Osteoblast (primary cell): ENCODE measurements at places on chromosomes 16 and 17. TPM values are rescaled to one million over a fixed set of nuclear protein-coding genes. Genes with fewer than 3 reads are reported as not detected.

PABPN1L gene
- total RNA-seq: not detected in 2 replicates

HBA2 gene
- not detected in 2 replicates for total RNA-seq

BMERB1 gene
- 57.2 and 77.2 TPM in 2 replicates for total RNA-seq

CD300LB gene
- not detected in 2 replicates for total RNA-seq

CACNA1G gene
- under 0.01 TPM in 2 replicates for total RNA-seq

ITGAX gene
- under 0.01 and 0.36 TPM in 2 replicates for total RNA-seq

ACAP1 gene
- 0.59 TPM in 1 of 2 replicates, not detected in the other for total RNA-seq

SCIMP gene
- total RNA-seq: not detected in 2 replicates

SOX9 gene
- 6.5 and 8.3 TPM in 2 replicates for total RNA-seq

KRTAP3-1 gene
- total RNA-seq: not detected in 2 replicates

SPNS3 gene
- total RNA-seq: not detected in 2 replicates

CHST4 gene
- total RNA-seq: not detected in 2 replicates

TMEM98 gene
- total RNA-seq: 103 and 121 TPM in 2 replicates

MYO19 gene
- total RNA-seq: 47.7 and 51.4 TPM in 2 replicates

WNT9B gene
- 0.36 TPM in 1 of 2 replicates, not detected in the other for total RNA-seq

FOXN1 gene
- total RNA-seq: not detected in 2 replicates

DNA sequence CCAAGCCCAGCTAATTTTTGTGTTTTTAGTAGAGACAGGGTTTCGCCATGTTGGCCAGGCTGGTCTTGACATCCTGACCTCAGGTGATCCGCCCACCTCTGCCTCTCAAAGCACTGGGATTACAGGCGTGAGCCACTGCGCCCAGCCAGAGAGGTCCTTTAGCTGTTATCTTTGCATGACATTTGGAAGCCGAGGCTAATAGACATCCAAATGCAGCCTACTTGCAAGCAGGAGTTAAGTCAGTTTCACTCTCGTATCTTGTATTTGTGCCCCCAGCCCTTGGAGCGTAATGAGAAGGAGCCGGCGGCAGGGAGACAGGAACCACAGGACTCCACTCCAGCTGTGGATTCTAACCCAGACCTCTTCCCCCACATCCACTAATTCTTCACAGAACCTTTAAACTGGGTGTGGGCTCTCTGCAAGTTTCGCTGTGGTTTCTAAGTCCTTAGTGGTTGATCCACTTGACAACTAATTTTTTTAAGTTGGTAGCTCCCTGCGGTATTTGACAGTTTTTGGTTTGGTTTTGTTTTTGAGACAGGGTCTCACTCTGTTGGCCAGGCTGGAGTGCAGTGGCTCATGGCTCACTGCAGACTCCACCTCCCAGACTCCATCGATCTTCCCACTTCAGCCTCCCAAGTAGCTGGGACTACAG is 3.1 kb upstream of the CYTH1 start:
- DNase-seq: no peak

- peak; percentile 87 for DNase-seq
These were observed 2.4 kb upstream of the SLC47A2 start for GRCh38 chr17:19718613-19719354.

DNA sequence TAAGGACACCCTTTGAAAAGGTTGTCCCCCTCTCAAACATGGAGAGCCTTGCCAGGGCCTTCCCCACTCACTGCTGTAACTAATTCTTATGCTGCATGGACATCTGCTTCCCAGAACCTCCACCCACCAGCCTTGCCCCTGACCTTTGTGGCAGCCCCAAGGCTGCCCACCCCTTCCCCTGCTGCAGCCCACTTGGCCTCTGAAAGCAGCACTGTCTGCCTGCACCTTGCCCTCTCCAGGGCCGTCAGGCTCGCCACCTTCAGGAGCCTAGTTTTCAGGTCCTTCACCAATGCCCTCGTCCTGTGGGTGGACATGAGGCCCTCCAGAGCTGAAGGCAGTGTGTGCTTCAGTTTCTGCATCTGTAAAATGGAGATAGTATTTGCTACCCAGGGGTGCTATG is 2.7 kb upstream of the CORO1A start:
- DNase-seq: peak; percentile 60

DNA sequence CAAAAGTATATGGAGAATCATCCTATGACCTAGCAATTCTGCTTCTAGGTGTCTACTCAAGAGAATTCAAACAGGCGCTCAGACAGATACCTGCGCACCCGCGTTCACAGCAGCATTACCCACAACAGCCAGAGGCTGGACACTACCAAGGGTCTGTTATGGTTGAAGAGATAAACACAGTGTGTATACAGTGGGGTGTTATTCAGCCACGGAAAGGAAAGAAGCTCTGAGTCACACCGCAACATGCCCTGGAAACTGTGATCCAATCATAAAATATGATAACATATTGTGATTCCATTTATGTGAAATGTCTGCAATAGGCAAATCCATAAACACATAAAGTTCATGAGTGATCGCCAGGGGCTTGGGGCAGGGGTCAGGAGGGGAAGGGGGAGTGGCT is 18.0 kb upstream of the JPH3 start:
- DNase-seq: peak; percentile 91

- DNase-seq: no peak
These were observed 54.6 kb downstream of the ACTG1 start for GRCh38 chr17:81457917-81458555.

GRCh38 chr16:48676836-48677235 is 66.9 kb upstream of the N4BP1 start:
- no peak for DNase-seq

- DNase-seq: peak; percentile 82
These were observed 37.0 kb upstream of the CDH1 start for GRCh38 chr16:68700120-68700519.

DNA sequence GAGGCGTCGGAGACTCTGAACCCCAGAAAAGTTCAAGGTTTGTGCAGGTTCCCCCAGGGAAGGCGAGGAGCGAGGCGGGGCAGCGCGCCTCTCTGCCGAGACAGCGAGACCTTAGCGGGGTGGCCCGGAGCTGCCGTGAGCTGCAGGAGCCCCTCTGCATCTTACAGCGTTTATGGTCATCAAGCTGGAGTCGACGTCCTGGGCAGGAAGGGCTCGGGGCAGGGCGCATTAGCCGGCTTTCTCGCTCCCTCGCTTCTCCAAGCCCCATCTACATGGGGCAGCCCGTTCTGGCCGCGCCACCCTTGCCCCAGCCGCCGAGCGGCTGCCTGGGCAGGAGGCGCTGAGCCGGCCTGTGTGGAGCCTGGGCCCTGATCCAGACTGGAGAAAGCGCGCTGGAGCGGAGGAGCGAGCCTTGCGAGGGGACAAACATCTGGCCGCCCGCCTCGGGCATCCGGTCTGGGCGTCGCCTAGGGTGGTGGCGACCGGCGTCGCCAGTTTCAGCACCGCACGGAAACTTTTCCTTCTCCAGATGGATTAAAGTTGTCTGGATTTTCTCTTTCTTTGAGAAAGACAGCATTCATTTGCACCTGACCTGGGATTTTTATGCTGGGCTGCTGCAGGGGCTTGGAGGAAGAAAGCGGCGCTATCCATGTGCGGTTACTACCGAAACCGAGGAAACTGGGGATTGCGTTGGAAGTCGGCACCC is 750 bp downstream of the TMEM132E start:
- DNase-seq: peak; percentile 91

DNA sequence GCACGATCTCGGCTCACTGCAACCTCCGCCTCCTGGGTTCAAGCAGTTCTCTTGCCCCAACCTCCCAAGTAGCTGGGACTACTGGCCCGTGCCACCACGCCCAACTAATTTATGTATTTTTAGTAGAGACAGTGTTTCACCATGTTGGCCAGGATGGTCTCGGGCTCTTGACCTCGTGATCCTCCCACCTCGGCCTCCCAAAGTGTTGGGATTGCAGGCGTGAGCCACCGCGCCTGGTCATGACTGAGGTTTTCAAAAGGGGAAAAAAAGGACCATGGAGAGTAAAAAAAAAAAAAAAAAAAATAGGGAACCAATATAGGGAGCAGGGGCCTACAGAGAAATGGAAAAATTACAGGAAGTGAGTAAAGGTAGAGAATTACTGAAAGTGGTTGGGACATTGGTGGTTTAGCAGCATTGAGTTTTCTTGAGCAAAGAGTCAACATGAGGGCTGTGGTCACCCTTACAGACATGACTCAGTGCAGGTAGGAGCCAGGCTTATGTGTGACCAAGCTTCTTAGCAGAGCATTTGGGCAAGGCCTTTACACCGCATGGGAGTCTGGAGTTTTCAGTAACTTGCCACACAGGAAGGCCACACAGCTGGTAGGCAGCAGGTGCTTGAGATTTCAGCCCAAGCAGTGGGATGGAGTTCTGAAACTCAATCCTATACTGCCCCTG is 447.3 kb downstream of the HS3ST3B1 start:
- DNase-seq: no peak

- peak; percentile 100 for DNase-seq
These were observed at the start of gene TBX2 for GRCh38 chr17:61399131-61400065. TSS of gene TBX2 (plus strand) at chr17:61399843. CDS start at chr17:61400177, 334 bp downstream.

- DNase-seq: no peak
These were observed 34.9 kb downstream of the GNAO1 start for GRCh38 chr16:56226187-56226586.

GRCh38 chr17:7184091-7184488 is 4.9 kb upstream of the ASGR1 start:
- DNase-seq: no peak

- no peak for DNase-seq
These were observed 144.8 kb upstream of the MON1B start for GRCh38 chr16:77046206-77046605.

DNA sequence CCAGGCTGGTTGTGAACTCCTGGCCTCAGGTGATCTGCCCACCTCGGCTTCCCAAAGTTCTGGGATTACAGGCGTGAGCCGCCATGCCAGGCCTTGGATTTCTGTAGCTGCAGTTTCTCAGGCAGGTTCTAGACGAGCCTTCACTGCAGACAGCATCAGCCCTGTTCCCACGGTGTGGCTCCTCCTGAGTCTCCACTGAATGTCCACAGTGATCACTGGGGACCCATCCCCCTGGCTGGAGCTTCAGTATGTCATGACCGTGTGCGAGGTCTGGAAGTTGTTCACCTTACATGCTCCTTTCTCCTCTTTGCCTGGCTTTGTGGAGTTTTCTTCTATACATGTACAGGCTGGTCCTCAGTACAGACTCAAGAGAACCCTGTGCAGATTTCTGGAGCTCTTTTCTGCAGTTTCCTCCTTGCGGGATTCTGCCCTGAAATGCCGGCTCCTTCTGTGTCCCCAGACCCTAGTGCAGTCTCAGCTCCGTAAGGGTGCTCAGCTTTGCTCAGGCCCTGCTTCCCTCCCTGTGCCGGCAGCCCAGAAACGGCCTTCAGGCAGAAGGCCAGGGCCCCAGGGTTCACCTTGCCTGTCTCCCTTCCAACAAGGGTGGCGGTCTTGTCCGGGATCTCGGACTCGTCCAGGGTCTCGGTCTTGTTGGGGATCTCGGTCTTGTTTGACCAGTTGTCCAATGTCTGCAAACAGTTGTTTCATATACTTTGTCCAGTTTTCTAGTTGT is 14.3 kb upstream of the FASN start:
- peak; percentile 73 for DNase-seq

GRCh38 chr17:10314329-10314728 is 58.5 kb downstream of the MYH13 start:
- DNase-seq: no peak

DNA sequence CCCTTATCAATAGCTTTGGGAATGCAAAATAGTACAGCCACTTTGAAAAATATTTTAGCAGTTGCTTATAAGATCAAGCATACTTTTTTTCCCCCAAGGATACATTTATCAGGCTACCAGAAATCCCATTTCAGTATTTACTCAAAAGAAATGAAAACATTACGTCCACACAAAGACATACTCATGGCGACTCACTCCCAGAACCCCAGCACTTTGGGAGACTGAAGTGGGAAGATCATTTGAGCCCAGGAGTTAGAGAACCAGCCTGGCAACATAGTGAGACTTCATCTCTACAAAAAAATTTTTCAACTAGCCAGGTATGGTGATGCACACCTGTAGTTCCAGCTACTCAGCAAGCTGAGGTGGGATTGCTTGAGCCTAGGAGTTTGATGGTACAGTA is 5.9 kb downstream of the SKA2 start:
- no peak for DNase-seq

DNA sequence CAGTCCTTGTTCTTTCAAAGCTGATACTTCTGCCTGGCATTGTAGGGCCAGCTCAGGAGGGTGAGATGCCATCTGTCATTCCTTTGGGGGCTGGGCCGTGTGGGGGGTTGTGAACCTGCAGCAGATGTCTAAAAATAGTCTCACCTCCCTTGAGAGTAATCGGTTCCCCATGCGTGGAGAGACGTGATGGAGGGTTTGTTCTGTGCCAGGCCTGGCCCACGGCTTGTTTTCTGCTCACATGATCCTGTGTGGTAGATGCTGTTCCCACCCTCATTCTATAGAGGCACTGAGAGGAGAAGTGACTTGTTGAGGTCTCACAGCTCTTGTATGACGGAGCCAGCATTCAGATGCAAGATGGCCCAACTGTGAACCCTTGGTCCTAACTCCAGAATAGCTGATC is 4.6 kb downstream of the IRF8 start:
- no peak for DNase-seq

DNA sequence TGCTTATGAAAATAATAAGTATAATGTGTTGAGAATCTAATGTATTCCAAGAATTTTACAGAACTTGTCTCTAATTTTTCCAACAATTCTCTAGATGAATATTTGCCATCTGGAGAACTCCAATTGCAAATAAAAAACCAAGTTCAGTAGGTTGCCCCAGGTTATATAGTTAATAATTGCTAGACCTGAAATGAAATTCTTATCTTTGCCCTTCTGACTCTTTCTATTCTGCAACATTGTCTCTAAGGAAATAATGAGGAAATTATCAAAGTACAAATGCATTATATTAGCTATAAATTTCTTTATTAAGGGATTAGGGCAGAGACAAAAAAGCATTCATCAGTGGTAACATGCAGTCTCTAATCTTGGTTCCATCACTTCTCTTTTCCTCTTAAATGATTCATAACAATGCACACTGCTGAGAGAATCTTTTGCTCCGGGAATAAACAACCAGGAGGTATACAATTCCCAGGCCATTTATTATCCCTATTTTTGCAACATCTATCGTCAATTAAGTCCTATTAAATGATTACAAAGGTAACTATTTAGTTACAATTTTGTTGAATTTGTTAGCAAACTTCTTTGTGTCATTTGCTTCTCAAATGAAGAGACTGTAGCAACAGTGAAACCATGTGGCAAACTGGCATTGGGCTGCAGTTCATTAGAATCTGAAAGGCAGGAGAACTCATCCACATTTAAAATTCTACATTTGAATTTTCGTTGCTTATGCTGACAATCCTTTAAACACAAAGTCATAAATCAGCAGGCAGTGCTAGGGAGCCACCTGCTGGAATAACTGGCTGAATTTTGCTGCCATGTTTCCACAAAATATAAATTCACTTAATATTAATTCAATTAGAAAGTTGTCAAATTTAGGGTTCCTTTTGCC is 349.6 kb downstream of the KIF2B start:
- no peak for DNase-seq

- no peak for DNase-seq
These were observed 139.5 kb downstream of the SNX11 start for GRCh38 chr17:48247038-48247437.

DNA sequence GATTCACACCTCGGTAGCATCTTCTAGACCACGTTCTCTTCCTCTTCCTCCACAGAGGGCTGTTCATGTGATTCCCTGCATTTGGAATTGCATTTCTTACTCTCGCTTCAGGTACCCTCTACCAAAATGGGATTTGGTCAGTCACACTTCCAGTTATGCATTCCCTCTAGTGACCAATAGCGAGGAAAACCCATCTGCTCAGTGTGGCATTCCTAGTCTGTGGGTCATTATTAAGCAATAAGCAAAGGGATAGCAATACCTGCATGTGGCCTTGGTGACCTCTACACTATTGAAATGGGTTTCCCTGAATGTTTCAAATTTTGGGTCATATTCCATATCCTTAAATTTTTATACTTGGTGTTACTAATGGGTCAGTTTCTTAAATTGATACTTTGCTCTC is 401 bp upstream of the KRTAP4-5 start:
- DNase-seq: no peak
